NCI-H1694 (cell line): ENCODE measurements at places on chromosomes 5 and 9.

DNA sequence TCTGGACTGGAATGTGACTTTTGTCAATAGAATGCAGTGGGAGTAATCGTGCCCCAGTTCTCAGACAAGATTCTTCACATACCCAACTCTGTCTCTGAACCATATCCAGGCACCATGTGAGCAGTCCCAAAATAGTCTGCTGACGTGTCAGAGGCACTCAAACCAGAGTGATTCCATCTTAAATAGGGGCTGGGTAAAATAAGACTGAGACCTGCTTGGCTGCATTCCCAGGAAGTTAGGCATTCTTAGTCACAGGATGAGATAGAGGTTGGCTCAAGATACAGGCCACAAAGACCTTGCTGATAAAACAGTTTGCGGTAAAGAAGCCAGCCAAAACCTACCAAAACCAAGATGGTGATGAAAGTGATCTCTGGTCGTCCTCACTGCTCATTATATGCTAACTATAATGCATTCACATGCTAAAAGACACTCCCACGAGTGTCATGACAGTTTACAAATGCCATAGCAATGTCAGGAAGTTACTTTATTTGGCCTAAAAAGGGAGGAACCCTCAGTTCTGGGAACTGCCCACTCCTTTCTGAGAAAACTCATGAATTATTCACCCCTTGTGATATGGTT, 16.9 kb upstream of the PLCXD3 start:
- DNase-seq: no peak

GRCh38 chr9:104319198-104319597, 184.9 kb upstream of the OR13F1 start:
- no peak for DNase-seq

DNA sequence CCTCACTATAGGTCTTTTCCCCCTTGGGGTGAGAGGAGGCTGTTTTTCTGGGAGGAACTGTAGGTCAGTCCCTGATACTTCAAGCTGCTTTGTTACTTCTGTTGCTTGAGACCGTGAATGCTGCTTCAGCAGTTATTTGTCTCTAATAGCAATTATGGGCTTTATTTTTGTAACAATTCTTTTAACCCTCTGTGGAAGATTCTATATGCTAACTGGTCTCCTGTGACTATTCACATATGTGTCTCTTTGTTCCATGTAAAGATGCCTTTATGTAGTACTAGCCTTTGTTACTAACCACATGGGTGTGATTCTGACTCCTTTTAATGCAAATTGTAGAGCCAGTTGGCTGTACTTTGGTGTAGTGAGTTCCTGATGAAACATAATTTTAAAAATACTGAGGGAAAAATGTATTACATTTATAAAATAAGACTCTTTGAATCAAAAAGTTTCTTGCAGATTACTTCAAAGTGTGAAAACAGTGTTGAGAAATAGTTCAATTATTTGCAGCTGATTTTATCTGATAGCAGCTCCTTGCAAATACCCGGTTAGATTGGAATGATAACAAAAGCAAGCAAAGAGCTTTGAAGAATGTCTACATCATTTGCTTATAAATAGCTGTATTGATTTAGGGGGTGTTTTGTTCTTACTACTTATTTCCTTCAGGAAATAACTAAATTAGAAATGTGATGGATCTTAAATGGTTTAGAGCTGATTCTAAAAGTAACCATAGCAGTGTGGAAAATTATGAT, 46.6 kb downstream of the ANGPTL2 start:
- no peak for DNase-seq

DNA sequence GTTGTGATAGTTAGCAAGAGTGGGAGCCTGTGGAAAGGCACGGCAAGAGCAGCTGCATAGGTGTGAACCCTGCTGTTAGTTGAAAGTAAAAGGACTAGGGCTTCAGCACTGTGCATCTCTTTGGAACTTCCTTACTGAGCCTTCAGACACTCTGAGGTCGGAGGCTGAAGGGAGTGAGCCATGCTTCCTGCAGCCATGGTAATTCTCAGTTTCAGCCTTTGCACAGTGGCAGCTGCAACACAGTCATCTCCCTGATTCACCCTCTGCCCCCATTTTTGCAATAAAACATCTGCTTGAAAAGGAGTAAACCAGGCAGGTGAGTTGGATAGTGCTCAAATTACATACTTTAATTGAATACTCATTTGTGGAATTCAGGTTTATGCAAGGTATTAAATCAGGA, 6.5 kb upstream of the TLE4 start:
- no peak for DNase-seq

- no peak for DNase-seq
Measured at GRCh38 chr5:111502956-111503355, 9.4 kb downstream of the STARD4 start.

DNA sequence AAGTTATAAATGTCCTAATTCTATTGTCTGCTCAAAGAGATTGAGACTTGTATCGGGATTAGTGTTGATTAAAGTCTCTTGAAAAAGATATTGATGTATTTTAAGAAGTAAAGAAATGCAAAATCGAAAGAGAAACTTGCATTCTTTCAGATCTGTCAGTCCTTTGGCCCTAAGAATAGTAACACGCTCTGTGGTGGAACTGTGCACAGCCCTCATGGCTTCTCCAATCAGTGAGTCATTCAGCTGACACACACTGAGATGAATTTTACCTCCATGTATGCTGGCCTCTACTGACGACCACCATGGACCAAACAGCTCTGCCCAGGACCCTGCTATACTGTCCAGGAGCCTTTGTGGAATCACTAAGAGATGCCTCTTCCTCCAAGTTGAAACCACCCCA, 232.4 kb downstream of the ESM1 start:
- DNase-seq: no peak

DNA sequence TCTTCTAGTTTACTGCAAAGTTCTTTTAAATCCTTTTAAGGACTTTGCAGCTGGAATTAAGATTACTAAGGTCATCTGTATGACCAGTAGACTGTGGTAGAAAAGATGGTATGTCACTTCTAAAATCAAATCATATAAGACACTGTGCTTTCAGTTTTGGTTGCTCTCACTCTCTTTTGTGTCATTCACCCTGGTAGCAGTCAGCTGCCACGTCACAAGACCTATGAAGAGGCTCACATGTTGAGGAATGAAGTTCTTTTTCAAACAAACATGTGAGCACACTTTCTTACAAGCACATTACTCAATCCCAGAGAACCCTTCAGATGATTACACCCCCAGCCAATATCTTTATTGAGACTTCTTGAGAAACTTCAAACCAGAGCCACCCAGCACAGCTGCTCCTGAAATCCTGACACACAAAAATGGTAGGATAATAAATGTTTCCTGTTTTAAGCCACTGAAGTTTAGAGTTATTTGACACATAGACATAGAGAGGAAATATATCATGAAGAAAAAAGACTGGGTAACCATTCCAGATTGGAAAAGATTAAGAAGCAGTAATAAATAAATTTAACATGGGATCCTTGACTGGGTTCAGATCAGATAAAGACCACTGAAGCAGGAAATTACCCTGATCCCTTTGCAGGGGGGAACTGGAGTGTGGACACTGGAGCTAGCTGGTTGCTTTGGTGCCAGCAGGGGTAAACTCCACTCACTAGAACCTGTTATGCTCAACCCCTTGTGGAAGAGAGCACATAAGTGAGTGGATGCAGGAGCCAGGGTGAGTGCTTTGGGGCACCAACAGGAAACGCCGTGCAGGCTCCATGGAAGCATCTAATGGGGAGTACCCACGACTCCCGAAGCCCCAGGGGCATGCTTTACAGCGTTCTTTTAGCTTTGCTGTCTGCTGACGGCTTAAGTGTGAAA, 64.1 kb downstream of the SLCO4C1 start:
- no peak for DNase-seq

- DNase-seq: no peak
Measured at GRCh38 chr9:113454914-113455761, 8.4 kb upstream of the RGS3 start.

DNA sequence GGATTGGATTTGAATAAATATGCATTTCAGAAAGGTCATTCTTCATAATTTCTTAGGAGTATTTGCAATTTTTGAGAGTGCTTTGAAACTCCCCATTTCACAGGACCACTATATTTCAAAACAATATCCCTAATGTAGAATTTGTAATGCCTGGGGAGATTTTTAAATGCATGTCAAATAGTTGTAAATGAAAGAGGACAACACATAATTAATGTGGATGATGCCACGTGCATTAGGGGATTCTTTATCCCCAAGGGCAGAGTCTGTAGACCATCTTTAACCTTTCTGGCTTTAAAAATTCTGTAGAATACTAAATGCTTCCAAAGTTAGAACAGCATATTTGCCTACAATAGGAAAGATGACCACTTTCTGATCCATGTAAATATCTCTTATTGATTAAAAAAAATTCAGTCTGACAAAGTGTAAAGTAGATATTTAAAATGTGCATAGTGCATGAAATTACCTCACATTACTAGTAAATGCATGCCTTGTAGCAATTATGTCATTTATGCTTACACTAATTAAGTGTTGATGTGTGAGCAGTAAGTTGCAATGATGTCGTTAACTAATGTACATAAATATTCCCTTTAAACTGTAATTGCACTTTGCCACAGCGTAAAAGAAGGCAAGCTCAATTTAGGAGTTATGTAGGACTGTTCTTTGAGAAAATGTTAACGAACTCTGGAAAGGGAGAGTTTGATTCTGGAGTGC, 416.1 kb downstream of the PSAT1 start:
- no peak for DNase-seq
